ENCODE measurements at places on chromosomes 3 and 15.

DNA sequence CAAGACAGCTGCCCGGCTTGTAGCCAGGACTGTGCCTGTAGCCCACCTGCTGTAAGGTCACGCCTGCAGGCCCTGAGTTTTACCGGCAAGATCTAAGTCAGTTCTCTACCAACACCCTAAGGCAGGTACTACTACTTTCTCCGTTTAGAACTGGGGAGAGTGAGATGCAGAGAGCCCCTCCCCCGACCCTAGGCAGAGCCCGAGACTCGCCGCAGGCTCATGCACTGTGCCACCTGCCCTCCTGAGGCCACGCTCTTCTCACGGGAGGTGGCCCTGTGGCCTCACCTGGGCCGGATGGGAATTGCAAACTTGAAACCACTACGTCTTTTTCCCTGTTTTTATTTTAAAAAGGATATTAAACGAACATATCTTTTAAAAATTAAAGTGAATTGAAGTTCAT is 36.9 kb upstream of the PCSK6 start:
- DNase-seq, result no peak

DNA sequence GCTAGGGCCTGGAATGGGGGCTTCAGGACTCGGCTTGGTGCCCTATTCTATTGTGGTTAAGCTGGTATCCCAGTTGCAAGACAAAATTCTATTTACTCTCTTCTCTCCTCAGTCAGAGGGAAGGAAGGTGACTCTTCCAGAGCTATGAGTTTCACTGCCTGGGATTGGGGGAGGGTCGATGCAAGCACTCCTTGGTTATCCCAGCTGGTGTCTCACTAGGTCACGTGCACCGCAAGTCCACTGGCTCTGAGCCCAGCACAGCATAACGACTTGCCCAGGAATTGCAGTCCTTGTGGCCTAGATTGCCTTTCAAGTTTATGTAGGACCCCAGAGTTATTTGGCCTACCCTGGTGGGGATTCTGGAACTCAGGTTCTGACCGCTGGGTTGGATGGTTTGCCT is 958.8 kb downstream of the IGSF11 start:
- DNase-seq, result no peak

- DNase-seq, result no peak
Measured at GRCh38 chr15:47374222-47374621, 343.1 kb upstream of the SEMA6D start.

GRCh38 chr3:177441813-177442646 is 244.7 kb upstream of the TBL1XR1 start:
- DNase-seq, result no peak

- DNase-seq, result no peak
Measured at GRCh38 chr3:47193871-47194859, 30.3 kb upstream of the SETD2 start.

DNA sequence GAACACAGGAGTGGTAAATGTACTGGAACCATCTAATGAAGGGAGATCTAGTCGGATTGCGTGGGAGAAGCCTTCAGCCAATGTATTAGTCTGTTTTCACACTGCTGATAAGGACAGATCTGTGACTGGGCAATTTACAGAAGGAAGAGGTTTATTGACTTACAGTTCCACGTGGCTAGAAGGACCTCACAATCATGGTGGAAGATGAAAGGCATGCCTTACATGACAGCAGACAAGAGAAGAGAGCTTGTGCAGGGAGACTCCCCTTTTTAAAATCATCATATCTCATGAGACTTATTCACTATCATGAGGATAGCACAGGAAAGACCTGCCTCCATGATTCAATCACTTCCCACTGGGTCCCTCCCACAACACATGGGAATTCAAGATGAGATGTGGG is 17.0 kb downstream of the HRG start:
- DNase-seq, result no peak

DNA sequence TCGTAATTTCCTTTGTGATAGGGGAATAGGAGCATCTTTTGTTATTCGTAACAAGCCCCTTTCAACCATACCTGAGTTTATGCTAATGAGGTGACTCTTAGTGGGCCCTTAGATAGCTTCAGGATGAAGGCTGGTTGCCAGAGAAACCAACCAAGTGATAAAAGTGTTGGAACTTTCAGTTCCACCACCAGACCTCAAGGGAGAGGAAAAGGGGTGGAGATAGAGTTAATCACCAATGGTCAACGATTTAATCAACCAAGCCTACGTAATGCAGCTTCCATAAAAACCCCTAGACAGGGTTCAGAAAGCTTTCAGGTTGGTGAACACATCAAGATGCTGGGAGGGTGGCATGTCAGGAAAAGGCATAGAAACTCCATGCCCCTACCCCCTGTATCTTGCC is 33.0 kb downstream of the HERC1 start:
- no peak for DNase-seq

DNA sequence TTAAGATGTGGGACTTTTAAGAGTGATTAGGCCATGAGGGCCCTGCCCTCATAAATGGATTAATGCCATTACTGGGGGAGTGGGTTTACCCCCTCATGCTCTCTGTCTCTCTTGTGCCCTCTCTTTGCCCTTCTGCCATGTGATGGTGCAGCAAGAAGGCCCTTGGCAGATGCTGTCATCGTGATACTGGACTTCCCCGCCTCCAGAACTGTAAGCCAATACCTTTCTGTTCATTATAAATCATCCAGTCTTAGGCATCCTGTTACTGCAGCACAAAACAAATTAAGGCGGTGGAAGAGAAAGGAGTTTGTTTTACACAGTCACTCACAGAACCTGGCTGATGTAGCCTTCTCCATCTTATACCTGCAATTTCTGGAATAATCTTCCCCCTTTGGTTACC is 360.3 kb upstream of the TBL1XR1 start:
- DNase-seq, result no peak

DNA sequence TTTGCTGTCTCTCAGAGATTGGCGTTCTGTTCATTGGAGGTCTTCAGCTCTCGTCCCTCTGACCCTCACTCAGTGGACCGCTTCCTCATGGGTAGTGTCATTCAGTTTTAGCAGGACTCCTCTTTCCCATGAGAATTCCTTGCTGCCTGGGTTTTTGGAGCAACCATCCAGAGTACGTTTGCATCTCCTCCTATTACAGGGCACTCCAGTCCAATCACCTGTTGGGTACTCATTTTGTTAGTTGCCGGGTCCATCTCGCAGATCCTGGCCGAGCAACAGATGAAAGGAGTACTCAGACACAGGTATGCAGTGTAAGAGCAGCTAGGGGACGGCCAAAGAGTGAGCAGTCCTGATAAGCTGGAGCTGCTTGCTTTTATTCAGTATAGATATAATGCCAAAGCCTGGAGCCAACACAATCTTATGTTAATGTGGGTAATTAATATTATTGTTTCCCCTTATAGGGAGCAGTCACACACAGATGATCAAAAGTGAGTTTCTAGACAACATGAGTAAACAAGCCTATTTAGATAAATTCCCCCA is 49.6 kb downstream of the ISG20 start:
- no peak for DNase-seq

GRCh38 chr15:60423537-60423936 is 25.8 kb upstream of the ANXA2 start:
- no peak for DNase-seq

- no peak for DNase-seq
Measured at GRCh38 chr3:32819551-32820348, 2.0 kb downstream of the TRIM71 start.

GRCh38 chr3:123781571-123782275 is 102.4 kb downstream of the MYLK start:
- DNase-seq, result no peak

GRCh38 chr15:40381818-40382529 is 547 bp upstream of the KNSTRN start:
- DNase-seq, result no peak

GRCh38 chr15:52872036-52872818 is 82.1 kb upstream of the ONECUT1 start:
- no peak for DNase-seq

DNA sequence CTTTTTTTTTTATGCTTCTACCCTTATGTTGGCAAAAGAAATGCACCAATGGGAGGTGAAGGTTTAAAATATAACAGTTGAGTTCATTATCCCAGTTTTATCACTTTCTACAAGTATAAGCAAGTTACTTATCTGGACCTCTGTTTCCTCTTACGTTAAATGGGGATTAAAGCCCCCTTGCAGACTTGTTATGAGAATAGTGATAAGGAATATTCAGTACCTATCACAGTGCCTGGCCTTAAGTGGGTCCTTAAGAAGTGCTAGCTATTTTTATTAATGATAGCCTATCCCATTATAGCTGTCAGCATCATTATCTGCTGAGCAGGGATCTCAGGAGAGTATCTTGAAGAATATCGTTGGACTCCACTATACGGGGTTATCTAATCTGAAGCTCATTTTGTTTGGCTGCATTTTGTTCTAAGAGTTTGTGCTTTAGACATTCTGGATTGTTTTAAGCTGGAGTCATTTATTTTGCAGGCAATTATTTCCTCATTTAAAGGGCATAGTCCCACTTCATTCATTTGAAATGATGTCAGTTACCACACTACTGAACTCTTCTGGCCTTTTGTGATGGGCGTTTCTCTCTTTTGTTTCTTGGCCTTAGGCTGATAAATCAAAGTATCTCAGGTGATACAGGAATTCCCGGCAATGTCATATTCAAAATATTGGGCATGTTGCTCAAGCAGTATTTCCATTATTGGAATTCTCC is 28.8 kb downstream of the RAB8B start:
- DNase-seq, result no peak

GRCh38 chr15:90807786-90808086 is 60.7 kb upstream of the FURIN start:
- DNase-seq, result no peak

DNA sequence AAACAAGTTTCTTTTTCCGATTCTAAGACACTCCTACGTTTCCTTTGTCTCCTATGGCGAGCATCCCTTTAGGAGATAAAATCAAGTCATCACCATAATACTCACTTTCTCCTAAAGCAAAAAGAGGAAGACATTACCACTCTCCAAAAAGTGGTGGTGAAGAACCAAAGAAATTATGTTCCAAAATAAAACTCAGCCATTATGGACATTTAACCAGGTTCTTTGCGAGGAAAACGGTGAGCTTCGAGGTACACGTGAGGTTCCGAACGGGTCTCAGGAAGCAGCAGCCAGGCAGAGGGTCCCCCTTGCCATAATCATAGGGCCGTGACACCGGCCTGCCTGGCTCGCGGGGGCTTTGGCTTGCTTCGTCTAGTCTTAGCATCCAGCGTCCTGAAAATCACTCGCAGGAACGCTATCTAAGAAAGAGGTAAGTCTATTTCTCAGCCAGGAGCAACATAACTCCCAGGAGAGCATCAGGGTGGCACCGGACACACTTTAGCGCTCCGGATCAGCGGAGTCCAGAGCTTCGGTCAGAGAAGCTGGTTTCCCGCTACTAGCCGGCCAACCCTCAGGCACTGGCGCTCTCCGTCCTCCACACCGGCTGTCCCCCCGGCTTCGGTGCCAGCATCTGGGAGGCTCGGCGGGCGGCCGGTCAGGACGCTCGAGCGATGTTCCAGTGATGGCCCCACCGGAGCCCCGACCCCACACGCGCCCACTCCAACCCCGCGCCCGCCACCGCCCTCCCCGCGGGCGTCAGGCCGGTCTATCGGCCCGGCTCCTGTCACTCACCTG is 581 bp downstream of the IP6K1 start:
- DNase-seq, result no peak

DNA sequence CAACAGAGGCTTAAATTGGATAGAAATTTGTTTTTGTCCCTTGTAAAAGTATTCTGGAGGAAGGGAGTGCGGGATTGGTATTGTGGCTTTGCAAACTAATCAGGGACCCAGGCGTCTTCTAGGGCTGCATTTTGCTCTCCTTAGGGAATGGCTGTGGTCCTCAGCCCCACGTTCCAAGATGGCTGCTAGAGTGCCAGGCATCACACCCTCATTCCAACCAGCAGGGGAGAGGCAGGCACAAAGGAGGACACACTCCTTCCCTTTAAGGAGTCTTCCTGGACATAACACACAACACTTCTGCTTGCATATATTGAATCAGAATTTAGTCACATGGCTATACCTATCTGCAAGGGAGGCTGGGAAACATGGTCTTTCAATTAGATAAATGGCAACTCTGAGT is 174.5 kb upstream of the LYSMD4 start:
- no peak for DNase-seq

DNA sequence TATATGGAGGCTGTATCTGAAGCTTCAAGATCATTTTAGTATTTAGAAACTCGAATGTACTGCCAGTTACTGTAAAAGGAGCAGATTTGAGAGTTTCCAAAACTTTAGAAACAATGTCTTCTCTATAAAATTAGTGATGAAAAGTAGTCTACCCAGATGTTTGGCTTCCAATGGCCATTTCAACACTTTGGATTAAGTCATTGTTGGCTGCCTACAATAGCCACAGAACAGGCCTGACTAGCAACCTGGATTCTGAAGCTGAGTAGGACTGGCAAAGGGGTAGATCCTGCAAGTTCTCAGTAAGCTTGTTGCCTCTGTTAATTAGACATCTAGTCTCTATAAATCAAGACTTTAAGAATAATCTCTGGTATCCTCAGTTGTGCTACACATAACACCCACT is 239.0 kb upstream of the KCNMB2 start:
- DNase-seq, result no peak

DNA sequence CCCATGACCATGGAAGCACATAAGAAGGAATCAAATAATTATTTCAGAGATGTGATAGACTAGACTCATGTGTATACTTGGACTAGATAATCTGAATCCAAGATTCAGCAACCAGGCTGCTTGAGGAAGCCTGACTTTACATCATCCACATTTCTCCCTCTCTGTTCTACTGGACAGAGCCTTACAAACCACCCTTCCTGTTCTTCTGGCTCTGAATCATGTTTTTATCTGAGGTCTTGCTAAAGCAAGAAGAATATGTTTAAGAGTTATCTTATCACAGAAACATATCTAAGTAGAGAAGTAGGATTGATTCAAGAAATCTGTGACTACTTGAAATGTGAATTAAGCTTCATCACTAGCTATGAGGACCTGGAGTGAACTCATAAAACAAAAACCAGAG is 71.1 kb upstream of the SLC24A5 start:
- no peak for DNase-seq

GRCh38 chr3:19735111-19735510 is 198.9 kb downstream of the EFHB start:
- DNase-seq, result no peak

GRCh38 chr15:75407083-75407482 is 38.7 kb upstream of the MAN2C1 start:
- no peak for DNase-seq

GRCh38 chr15:48360841-48361240 is 29.6 kb downstream of the DUT start:
- DNase-seq, result no peak

DNA sequence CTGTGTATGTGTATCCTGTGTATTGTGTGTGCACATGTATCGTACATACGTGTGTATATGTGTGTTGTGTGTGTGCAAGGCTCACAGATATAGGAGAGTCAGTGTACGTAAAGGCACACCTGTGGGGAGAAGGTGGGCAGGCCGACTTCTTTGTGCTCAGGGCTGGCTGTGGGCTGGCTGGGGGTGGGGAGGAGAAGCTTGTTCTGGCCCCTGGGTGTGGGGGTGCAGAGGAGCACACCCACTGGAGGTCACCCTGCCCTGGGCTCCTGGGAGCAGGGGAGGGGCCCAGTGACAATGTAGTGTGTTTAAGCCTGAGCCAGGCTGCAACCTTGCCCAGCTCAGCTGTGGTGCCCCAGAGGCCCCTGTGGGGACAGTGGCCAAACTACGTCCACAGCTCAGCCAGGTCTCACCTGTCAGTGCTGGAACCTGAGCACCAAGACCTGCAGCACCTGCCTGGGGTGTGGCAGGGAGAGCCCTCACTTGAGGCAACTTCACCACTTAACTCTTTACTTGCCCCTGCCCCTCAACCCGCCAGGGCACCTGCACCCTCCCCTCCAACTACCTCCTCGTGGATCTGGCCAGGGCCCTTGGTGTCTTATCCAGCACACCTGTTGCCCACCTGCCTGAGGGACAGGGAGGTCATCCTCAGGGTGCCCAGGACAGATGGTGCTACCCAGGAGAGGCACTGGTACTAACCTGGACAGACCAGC is 2.6 kb upstream of the HHATL start:
- DNase-seq, result no peak

Measured in T-helper 17 cell (primary cell).